ENCODE measurements at places on chromosomes 5 and 9.

DNA sequence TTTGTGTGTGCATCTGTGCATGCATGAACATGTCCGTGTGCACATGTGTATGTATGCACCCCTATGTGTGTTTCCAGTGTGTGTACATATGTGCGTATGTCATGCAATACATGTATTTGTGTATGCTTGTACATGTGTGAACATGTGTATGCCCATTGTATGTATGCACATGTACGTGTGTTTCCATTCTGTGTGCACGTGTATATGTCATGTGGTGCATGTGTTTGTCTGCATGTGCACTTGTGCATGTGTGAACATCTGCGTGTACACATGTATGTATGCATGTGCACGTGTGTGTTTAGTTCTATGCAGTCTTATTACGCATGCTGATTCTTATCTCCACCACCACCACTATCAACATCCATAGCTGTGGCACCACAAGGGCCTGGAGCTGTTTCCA lies 403.5 kb upstream of the IRX4 start:
- no peak for DNase-seq

DNA sequence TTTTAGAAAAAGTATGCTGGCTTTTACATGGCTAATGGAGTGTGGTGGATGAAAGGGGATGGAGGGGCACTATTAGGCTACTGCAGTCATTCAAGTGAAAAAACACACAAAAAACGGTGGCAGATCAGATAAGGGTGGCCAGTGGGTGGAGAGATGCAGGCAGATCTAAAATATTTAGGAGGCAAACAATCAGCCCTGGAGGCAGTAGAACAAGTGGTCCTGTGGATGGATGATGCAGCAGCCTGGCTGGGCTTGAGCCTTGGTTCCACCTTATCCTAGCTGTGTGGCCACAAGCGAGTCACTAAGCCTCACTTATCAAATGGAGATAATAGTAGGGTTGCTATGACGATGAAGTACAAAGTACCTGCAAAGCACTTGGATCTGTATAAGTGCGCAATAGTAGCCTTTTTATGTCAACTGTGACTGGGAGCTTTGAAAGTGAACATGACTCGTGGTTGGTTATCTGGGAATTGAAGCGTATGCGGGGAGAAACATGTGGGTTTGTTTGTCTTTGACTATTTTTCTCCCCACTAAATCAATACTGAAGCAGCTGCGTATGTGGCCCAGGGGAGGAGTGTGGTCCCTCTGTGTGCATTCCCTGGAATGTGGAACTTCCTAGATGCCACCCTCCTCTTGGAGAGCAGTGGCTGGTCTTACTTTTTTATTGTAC lies 20.2 kb downstream of the NSG2 start:
- DNase-seq = no peak

DNA sequence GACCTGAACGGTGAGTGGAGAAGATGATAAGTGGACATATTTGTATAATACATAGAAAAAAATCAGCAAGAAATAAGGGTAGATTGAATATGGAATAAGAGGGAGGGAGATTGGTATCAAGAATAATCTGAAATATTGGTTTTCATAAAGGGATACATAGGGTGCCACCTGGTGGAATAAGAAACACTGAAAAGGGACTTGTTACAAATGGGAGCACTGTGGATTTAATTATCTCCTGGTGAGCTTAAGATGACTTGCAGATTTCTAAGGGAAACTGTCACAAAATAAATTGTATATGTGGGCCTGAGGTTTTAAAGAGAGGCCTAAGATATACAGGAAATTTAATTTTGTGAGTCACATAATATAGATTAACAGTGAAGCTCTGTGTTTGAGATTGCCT lies 1403.5 kb upstream of the CDH18 start:
- DNase-seq = no peak

- peak; percentile 26 for DNase-seq
Observed at GRCh38 chr9:35489313-35490154, at the start of gene RUSC2. Gene RUSC2, plus strand, starts transcription at chr9:35490111. Its CDS starts 56,411 bp downstream, at chr9:35546522.

GRCh38 chr5:163504079-163504931 lies 1.1 kb upstream of the MAT2B start:
- DNase-seq = peak; percentile 84

GRCh38 chr9:137837345-137838278 lies 40.0 kb upstream of the CACNA1B start:
- DNase-seq = no peak

DNA sequence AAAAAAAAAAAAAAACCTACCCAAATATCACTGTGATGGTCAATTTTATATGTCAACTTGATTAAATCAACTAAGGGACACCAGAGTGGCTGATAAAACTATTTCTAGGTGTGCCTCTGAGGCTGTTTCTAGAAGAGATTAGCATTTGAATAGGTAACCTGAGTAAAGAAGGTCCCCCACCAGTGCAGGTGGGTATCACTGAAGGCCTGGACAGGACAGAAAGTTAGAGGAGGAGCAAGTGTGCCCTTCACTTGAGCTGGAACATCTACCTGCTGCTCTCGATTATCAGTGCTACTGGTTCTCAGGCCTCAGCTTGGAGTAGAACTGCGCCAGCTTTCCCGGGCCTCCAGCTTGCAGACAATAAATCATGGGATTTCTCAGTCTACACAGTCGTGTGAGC lies 88.7 kb downstream of the TLE1 start:
- no peak for DNase-seq

- DNase-seq = no peak
Observed at GRCh38 chr5:3025392-3025791, 273.9 kb upstream of the IRX2 start.

DNA sequence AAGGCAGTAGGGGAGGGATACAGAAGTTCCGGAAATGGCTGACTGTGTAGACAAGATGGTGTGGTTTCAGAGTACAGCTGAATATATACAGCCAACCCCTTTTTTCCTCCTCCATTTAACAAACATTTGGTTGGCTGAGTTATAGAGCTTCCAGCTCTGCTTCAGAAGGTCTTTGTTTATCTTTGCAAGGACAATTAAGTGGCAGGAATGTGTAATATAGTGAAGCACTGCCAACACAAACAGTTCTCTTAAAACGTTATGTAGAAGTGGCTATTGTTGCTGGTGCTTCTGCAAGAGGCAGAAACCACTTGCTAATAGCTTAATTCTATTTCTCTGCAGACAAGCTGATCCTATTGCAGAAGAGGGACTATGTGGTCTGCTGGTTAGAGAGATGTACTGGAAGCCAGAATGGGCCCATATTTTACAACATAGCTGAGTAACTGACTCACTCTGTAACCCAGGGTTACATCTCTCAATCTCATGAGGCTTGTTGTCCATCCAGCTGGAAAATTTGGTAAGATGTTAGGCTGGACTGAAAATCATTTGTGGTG lies 62.7 kb upstream of the OSMR start:
- DNase-seq = no peak

GRCh38 chr5:136202469-136203205 lies 9.7 kb upstream of the SMIM32 start:
- DNase-seq = no peak

Measured in CD4-positive, alpha-beta T cell treated with Interleukin-4 for 4 hours (primary cell).